ENCODE measurements at places on chromosomes 4 and X.

- H3K4me1 ChIP-seq, result no peaks in the 10 kb centered on the region
- no peak overlapping the region for H3K4me3 ChIP-seq
- H3K36me3 ChIP-seq, result no peaks in the 10 kb centered on the region
- no peak overlapping the region for H3K27ac ChIP-seq
- DNase-seq, result no peak
- H3K27me3 ChIP-seq, result no peaks in the 10 kb centered on the region
These were observed 40.4 kb upstream of the TLR2 start for GRCh38 chr4:153643406-153644383.

GRCh38 chr4:141804836-141805235 is 168.5 kb downstream of the IL15 start:
- no peak for DNase-seq
- H3K27me3 ChIP-seq, result no peaks in the 10 kb centered on the region
- no peak overlapping the region for H3K27ac ChIP-seq
- H3K4me3 ChIP-seq, result no peak overlapping the region

- H3K36me3 ChIP-seq, result peaks cover 4% of the 10 kb centered on the region
- H3K27me3 ChIP-seq, result no peaks in the 10 kb centered on the region
- no peak overlapping the region for H3K27ac ChIP-seq
- H3K4me1 ChIP-seq, result peaks cover 8% of the 10 kb centered on the region
These were observed 57.4 kb downstream of the FAT1 start for GRCh38 chr4:186666252-186666651.

DNA sequence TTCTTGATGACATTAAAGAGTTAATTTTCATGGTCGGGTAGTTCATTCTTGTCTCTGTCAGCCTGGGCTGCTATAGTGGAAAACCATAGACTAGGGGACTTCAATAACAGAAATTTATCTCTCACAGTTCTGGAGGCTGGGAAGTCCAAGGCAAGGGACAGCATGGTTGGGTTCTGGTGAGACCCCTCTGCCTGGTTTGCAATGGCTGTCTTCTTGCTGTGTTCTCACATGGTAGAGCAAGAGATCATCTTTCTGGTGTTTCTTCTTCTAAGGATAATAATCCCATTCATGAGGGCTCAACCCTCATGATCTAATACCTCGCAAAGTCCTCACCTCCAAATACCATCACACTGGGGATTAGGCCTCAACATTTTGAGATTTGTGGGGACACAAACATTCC is 50.1 kb downstream of the RHOH start:
- H3K4me3 ChIP-seq, result no peak overlapping the region
- H3K27ac ChIP-seq, result no peak overlapping the region
- DNase-seq, result no peak
- H3K27me3 ChIP-seq, result no peaks in the 10 kb centered on the region
- no peaks in the 10 kb centered on the region for H3K36me3 ChIP-seq

GRCh38 chrX:629230-630006 is 1.2 kb upstream of the SHOX start:
- H3K4me3 ChIP-seq, result no peak overlapping the region
- peaks cover 6% of the 10 kb centered on the region for H3K27me3 ChIP-seq
- H3K4me1 ChIP-seq, result no peaks in the 10 kb centered on the region
- no peak for DNase-seq
- no peaks in the 10 kb centered on the region for H3K36me3 ChIP-seq
- H3K27ac ChIP-seq, result no peak overlapping the region

Data from ascending aorta (tissue), 2 donors.